ENCODE measurements at places on chromosomes 12 and 14. TPM values are rescaled to one million over a fixed set of nuclear protein-coding genes. Genes with fewer than 3 reads are reported as not detected.

CFAP54 gene
- 3.0 TPM for total RNA-seq

FAM186B gene
- total RNA-seq = 0.69 TPM

PZP gene
- total RNA-seq = 0.16 TPM

GLT8D2 gene
- 13.3 TPM for total RNA-seq

Measured in gastroesophageal sphincter (tissue), 4 donors.